RPMI8226 (cell line): ENCODE measurements at places on chromosomes 5 and 9.

GRCh38 chr5:169826618-169827017 is 153.7 kb downstream of the INSYN2B start:
- no peak for DNase-seq

DNA sequence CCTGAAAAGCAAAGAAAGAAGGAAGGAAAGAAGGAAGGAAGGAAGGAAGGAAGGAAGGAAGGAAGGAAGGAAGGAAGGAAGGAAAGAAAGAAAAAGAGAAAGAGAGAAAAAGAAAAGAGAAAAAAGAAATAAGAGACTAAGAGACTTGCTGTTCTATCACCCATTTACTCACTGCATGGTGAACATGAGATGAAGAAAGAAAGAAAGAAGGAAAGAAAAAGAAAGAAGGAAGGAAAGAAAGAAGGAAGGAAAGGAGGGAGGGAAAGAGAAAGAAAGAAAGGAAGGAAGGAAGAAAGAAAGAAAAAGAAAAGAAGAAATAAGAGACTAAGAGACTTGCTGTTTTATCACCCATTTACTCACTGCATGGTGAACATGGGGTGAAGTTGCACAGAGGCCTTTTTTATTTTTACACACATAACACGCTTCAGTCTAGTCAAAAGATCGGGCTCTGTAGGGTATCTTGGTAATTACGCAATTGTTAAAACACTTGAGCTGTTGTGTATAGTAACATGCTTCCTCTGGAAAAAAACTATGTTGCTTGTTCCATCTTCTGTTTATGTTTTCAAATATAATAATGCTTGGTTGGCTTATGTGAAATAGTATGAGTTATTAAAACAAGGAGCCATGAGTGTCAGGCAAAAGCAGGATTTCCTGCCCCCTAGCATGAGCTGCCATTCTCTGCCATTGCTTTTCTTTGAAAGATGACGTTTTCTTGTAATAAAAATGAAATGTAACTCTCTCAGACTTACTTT is 119.3 kb upstream of the ZNF608 start:
- DNase-seq = no peak

DNA sequence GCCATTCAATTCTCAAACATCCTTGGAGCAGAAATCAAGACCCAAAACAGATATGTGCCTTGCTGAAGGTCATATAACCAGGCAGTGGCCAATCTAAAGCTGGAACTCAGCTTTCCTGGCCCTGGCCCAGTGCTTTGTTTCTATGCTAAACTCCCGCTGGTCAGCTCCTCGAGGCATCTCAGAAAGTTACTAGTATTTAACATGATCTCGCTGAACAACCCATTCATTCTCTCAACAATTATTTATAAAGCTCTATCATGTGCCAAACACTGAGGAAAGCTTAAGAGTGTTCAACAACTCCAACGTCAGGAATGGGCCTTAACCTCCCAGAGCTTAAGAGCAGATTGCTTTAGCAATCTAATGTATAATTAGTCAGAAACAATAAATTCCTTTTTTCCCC is 54.0 kb downstream of the FOXD1 start:
- DNase-seq = no peak

DNA sequence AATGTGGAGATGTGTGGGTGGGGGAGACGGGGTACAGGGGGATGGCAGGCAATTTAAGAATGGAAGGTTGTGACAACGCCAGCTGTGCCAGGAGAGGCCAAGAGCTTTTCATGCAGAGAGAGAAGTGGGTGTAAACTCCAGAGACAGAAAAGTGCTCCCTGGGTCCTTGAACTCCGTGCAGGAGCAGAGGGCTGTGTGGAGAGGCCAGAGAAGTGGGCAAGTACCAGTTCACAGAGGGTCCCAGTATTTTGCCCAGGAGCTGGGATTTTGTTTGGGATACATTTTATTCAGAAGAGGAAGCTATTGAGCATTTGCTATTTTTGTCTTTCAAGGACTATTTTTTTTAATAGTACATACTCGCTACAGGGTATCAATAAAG is 19.5 kb upstream of the TCERG1 start:
- no peak for DNase-seq

DNA sequence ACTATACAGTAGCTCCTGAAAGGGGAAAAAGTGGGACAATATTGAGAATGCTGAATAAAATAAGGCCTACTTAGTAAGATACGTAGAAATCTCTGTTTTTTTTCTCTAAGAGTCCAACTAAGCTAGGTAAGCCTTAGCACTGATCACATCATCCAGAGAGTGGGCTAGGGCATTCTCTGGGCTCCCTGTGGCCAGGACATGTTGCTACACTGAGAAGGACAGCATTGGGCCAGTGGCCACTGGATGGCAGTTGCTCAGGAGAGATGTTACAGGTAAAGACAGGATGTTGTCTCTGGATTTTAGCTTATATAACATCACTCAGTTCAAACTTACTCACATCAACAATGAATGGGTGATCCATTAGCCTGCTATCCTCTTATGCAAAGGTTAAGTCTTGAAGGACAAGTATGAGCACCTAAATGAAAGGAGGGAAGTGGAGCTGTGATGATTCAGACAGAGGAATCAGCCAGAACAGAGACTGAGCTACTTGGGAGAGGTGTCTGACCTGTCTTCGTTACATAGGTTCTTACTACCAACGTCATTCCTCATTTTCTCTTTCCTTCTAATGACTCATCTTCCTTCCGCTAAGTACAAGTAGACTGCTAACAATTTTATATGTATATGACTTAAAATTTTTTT is 226.6 kb upstream of the ADCY2 start:
- no peak for DNase-seq

DNA sequence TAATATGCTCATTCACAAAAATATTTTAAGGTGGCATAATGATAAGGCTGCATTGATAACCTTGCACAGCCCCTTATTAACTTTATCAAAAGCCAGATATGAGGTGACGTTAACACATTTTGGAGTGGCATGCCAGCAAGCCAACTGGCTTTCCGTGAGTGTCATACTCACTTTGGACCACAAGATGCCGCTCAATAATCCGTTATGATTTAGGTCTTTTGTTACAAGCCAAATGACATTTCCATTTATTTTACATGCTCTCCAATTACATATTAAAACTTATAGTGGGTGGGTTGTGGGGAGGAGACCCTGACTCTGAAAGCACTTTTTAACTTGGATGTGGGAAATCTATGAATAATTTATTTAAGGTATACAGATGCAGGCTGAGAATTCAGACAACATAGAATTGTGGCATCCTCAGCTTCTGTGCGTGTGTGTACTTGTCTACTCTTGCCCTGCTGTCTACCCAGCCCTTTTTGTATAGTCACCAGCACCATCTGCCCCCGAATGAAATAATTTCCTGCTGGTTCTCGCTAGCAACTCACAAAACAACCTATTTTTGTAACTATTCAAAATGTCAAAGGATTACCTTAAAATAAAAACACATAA is 305.1 kb downstream of the PSAT1 start:
- DNase-seq = peak; percentile 20

DNA sequence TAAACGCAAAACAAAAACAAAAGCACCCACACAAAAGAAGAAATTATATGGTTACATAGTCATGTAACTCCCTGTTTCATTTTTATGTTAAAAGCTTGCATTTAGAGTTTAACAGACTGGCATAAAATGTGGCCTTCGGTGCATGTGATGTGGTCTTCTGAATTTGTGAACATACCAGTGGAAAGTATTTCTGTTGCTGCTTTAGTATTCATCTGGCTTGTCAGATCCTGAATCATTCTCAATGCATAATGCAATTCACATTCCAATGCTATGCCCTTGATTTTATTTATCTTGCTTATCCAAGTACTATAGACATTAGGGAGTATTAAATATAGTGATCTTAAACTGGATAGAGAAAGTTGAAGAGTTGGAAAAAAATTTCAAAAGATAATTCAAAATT is 740.2 kb upstream of the ZNF608 start:
- no peak for DNase-seq

DNA sequence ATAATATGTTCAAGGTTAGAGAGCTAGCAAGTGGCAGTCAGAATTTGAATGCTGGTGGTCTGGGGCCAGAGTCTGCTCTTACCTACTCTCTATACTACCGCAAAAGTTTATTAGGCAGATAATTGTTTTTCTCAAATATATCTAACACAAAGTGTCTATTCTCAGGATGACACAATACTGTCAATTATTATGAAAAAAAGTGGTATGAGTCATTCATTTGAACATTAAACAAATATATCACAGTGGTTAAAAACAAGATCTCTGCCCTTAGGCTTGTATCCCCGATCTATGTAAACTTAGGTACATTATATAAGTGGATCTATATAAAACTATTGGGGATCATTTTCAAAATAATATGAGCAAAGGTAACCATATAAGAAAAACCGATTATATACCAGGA is 354.9 kb downstream of the CETN3 start:
- DNase-seq = no peak
